Stimulated activated CD4-positive, alpha-beta T cell treated with anti-CD3 and anti-CD28 coated beads, Interleukin-15, amount 100 ng/mL, for 1 hour (primary cell): ENCODE measurements at places on chromosomes 1 and 21.

GRCh38 chr21:42401154-42401553 lies 2.5 kb upstream of the UBASH3A start:
- DNase-seq: no peak

DNA sequence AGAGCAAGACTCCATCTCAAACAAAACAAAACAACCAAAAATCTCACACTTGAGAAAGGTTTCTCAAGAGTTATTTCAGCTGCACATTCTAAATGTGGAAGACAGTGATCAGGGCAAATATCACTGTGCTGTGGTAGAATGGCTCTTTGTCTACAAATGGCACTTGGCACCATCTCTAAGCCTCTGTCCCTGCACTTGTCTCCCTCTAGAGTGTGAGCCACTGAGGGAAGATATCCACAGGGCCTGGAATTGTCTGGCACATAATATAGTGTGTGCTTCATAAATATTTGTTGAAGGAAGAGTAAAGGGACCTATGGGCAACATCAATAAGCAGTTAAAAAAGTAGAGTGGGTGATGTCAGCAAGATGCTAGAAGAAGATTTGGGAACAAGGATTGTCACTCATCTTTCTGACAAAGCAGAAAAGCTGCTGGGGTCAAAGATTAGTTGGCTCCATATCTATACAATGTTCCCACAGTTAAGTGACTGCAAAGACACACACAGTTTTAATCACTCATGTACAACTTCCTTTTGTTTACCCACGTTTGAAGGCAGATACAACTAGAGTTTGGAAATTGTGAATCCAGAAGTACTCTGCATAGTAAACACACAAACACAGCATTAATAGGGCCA lies 19.1 kb downstream of the CD101 start:
- no peak for DNase-seq

GRCh38 chr1:38273196-38273804 lies 226.7 kb upstream of the POU3F1 start:
- no peak for DNase-seq

DNA sequence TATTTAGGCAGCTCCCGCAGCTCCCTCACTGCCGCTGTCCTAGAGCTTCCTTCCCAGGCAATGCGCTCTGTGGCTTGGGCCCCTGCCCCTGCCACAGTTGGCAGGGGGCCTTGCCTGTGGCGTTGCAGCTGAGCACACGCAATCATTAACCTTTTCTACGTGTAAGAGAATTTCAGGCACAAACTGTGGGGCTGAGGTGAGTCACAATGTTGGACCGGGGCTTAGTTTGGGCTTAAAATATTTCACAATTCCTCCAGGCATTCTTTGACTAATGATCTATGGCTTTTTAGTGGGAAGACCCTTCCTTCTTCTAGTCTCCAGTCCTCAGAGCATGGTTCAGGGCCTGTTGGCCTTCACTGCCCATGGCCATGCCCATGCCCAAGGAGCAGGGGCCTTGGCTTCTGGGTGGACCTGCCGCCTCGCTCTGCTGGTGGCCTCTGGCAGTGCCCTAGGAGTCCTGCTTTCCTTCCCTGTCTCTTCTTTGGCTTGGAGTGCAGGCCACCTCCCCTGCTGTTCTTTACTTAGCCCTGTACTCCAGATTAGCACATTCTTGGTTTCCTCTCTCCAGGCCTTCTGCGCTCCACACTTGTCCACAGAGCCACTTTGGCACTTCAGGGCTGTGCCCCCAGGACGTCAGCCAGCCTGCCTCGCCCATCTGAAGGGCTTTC lies 39.2 kb downstream of the MAPKAPK2 start:
- DNase-seq: no peak

GRCh38 chr1:182159443-182159842 lies 97.9 kb upstream of the ZNF648 start:
- DNase-seq: no peak

DNA sequence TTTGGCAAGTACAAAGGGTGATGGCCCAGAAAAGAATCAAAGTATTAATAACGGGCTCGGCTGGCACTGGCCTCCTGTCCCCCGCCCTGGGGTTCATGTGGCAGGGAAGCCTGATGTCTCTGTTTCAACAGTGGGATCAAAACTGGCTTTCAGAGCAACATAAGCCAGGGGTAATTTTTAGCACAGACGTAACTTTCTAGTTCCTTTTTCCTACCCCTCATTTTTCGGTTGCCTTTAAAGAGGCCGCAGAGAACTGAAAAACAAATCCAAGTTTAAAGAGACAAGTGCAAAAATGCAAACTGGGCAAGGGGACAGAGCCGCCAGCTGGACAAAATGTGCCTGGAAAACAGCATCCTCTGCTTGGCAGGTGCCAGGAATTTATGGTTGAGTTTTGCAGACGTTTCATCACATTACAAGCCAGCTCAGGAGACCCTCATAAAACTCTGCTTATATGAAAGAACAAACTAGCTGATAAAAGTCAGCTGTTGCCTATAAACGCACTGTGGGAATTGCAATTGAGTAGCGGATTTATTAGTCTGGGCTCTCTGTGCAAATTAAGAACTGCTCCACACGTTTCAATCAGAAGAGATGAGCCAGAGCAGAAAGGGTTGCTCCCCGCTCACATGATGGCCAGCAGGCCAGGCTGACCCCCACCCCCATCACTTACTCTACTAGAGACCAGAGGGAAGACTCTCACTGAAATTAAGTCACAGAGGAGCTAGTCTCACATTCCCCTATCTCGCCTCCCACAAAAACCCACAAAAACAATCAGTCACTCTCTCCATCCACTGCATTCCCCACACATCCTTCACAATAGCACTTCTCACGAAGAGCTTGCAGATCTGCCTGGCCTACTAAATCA lies 15.8 kb upstream of the CDCA8 start:
- DNase-seq: no peak

GRCh38 chr1:150383631-150384324 lies 19.8 kb downstream of the RPRD2 start:
- no peak for DNase-seq

DNA sequence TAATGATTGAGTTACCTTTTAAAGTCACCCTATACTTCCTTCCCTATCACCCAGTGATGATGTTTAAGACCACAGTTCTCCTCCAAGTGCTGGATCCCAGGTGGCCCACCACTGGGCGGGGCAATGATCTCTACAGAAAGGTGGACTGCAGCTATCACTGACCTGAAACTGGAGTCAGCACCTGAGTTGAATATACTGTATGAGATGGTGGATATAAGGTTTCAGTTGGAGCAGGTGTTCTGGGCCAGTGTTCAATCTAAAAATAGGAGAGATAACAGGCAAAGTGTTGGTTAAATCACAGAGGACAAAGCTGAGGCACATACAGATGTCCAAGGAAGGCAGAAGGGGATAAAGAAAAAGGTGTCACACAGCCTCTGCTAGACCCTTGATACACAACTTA lies 96.6 kb downstream of the SIPA1L2 start:
- no peak for DNase-seq

DNA sequence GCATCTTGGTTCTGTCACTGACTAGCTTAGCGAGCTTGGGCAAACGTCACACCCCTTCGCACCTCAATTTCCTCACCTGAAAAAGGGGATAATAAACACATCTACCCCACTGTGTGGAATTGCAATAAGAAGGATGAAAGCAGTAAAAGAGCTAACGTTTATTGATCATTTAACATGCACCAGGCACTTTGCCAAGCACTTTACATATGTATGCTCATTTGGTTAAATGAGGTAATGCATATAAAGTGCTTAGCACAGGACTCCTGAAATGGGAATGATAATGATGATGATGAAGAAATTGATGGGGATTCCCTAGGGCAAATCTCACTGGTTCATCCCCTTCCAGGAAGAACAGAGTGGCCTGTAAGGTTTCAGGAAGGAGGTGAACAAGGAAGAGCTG lies 4.8 kb downstream of the NKAIN1 start:
- DNase-seq: no peak

DNA sequence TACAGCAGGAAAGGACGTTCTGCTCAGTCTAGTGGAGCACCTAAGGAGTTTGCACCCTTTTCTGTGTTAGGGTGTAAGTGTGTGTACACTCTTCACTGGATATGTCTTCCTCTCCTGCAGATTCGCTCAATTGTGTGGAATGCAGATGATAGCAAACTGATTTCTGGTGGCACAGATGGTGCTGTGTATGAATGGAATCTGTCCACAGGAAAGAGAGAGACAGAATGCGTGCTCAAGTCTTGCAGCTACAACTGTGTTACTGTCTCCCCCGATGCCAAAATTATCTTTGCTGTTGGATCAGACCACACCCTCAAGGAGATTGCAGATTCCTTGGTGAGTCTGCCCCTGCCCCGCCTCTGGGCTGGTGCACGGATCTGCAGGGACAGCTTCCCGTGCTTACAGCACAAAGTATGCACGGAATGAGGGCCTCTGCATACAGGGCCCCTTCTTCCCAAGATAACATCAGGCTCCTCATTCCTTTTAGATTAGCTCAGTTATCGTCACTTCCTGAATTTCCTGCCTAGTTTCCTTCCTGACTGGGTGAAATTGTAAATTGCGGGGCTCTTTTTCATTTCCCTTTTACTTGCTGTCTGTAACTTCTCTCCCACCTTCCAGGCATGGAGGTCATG lies 34.6 kb downstream of the CFAP57 start:
- no peak for DNase-seq

GRCh38 chr21:45318556-45319404 lies 31.1 kb upstream of the POFUT2 start:
- no peak for DNase-seq

DNA sequence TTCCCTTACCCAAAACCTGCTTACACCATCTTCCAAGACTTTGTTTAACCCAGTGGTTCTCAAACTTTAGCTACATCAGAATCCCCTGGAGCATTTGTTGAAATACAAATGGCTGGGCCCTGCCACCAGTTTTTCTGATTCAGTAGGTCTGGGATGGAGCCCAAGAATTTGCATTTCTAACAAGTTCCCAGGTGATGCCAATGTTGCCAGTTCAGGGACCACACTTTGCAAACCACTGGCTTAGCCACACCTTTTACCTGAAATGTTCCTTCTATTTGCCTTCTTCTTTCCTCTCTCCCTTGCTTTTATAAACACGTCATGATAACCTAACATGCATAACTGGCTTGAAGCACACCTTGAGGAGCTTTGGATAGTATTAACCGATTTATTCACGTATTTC lies 16.1 kb upstream of the FCAMR start:
- DNase-seq: no peak

- no peak for DNase-seq
Measured at GRCh38 chr21:42554251-42554961, 40.8 kb downstream of the SLC37A1 start.

DNA sequence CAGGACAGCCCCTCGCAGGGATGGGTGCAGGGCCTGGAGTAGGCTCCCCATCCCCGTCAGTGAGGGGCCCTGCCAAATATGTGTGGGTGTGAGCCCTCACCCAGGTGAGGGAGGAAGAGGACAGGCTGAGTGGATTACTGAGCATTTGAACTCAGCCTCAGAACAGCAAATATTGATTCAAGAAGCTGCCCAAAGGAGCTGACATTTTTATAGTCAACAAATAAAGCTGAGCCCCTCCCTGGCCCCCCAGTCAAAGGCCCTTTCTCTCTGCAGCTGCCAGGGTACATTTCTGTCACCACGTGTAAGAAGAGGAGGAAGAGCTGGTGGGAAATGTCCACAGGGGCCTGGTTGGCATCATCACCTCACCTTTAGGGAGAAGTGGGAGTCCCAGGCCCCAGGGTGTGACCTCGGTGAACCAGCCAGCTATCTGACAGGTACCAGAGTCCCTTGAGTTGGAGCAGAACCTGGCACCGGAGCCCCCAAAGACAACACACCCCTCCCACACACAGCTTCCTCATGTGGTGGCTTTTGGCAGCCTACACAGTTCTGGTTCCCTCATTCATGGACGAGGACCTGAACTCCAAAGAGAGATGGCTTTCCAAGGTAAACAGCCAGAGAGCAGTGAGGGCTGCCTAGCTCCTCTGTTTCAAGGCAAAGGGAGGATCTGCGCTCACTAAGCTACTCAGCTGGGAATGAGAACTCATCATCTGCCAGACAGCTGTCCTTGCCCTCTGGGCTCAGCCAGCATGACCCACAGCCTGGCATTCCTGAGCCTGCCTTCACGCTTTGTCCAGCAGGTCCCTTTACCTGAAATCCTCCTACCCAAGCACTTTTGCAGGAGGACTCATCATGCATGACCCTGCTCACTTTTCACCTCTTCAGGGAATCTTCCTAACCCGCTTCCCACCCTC lies 43.0 kb upstream of the TENT5C start:
- no peak for DNase-seq

GRCh38 chr1:206606867-206607266 lies 5.4 kb downstream of the EIF2D start:
- no peak for DNase-seq

GRCh38 chr1:4083231-4084047 lies 183.4 kb upstream of the C1orf174 start:
- no peak for DNase-seq

DNA sequence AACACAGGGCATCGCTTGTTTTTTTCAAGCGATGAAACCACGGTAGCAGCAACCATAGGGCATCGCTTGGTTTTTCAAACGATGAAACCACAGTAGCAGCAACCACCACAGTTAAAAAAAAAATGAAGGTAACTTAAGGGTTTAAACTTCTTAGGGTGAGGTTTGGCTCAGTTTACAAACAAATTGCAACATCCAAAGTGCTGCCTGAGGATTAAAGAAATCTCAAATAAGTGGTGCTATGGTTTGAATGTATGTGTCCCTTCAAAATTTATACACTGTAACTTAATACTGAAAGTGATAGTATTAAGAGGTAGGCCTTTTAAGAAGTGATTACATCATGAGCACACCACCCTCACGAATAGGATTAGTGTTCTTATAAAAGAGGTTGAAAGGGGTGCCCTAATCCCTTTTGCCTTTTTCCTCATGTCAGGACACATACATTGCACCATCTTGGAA lies 6.4 kb upstream of the GBP5 start:
- DNase-seq: no peak

GRCh38 chr21:45277101-45278045 lies 10.3 kb downstream of the POFUT2 start:
- no peak for DNase-seq

GRCh38 chr1:160981584-160982411 lies 27.2 kb upstream of the ITLN2 start:
- DNase-seq: no peak

DNA sequence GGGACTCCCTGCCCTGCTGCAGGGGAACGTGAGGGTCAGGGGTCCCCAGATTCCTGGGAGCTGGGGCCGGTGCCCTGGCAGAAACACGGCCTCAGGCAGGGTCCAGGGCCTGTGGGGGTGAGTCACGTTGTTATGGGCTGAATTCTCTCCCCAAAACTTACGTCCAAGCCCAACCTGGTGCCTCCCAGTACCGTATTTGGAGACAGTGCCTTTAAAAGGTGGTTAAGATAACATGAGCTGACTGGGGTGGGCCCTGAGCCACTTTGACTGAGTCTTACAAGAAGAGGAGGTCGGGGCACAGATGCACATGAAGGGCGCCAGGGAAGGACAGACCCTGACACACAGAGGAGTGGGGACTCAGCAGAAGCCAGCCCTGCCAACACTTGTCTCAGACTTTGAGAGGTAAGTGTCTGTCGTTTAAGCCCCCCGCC lies 99.9 kb downstream of the WDR4 start:
- no peak for DNase-seq

GRCh38 chr1:192512426-192513162 lies 63.0 kb upstream of the RGS1 start:
- DNase-seq: no peak

GRCh38 chr1:228837817-228838716 lies 102.8 kb downstream of the RHOU start:
- no peak for DNase-seq

GRCh38 chr1:26122988-26123973 lies 11.7 kb downstream of the PDIK1L start:
- DNase-seq: no peak
